CD4-positive, alpha-beta T cell treated with Interleukin-1 beta for 1 hour (primary cell): ENCODE measurements at places on chromosomes 5 and 9.

DNA sequence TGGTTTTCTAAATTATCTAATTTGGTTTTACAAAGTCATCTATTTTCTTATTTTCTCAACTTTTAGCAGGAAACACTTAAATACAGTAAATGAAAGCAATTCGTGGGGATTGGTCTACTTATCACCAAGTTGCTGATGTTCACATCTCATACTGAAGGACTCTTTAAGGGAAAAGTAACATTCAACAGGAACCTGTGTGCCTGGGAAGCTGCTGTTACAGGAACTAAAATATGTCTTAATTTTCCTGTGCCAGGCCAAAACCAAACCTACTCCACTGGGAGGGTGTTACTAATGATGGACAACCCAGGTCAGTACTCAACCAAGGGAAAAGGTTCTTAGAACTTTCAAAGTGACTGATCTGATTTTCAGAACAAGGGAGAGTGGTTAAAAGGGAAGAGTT, 5.3 kb downstream of the ISCA1 start:
- DNase-seq, result no peak

DNA sequence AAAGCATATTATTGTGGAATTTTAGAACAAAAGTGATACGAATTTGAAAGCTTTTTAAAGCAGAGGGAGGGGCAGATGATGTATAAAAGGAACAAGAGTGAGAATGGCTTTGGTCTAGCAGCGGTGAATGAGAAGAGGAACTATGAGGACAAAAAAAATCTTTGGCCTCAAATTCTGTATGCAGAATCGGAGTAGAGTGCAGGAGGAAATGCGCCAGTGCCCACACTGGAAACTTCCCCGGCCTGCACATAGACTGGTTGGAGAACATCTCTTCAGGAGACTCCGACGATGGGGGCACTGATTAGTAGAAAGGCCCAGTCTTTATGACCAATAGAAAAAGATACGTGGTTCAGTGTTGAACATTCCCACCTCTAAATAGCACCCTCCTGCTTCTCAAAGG, 51.3 kb downstream of the SLC46A2 start:
- no peak for DNase-seq

GRCh38 chr5:39730006-39730405, 305.2 kb upstream of the DAB2 start:
- DNase-seq, result no peak

DNA sequence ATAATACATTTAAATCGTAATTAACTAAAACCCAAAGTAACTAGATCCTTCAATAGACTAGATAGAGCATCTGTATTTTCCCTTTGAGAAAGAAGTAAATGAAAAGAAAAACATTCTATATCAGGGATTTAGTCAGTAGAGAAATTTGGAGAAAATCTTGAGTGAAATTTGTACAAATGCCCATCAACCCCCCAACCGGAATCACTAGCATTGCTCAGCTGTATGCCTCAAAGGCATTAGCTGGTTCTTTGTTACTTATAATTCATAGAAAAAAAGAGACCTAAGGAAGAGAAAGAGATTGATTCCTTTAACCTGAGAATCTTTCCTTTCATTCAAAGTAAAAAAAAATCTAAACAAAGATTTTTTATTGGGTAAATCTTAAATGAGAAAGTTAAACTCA, 659 bp downstream of the OMD start:
- no peak for DNase-seq

DNA sequence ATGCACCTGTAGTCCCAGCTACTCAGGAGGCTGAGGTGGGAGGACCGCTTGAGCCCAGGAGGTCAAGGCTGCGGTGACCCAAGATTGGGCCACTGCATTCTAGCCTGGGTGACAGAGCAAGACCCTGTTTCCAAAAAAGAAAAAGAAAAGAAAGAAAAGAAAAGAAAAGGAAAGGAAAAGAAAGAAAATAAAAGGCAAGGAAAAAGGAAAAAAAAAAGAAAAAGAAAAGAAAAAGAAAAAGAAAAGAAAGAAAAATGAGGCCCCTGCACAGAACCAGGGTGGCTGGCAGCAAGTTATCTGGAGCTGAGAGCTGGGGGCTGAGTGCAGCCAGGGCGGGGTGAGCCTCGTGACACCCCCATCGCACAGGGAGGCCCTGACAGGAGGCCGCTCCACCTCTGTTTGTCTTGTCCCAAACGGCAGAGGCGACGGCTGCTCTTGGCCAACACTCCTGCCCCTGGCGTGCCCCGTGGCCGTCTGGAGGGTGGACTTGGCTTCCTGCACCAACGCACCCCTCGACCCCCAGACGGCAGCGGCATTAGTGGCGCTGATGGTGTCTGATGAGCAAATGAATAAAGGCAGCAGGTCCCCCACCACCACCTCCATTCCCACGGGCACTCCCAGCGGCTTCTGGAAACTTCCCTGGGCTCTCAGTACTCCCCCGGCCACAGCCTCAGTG, 16.7 kb downstream of the EXD3 start:
- no peak for DNase-seq

DNA sequence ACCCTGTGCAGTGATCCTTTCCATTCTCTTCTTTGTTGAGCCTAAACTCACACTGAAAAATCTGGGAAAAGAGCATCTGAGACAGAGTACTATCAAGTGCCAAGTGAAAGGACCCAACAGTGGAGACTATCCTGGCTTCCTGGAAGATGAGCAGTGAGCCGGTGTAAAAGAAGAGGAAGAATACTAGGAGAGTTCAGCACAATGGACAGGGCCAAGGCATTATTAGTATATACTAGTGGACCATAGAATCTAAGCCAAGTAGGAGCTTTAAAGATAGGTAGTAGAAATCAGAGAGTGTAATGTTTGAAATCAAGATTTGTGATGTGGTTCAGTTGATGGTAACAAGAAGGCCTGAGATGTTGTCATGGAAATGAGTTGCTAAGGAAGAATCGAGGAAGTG, 140.8 kb downstream of the CAMK4 start:
- DNase-seq, result no peak

DNA sequence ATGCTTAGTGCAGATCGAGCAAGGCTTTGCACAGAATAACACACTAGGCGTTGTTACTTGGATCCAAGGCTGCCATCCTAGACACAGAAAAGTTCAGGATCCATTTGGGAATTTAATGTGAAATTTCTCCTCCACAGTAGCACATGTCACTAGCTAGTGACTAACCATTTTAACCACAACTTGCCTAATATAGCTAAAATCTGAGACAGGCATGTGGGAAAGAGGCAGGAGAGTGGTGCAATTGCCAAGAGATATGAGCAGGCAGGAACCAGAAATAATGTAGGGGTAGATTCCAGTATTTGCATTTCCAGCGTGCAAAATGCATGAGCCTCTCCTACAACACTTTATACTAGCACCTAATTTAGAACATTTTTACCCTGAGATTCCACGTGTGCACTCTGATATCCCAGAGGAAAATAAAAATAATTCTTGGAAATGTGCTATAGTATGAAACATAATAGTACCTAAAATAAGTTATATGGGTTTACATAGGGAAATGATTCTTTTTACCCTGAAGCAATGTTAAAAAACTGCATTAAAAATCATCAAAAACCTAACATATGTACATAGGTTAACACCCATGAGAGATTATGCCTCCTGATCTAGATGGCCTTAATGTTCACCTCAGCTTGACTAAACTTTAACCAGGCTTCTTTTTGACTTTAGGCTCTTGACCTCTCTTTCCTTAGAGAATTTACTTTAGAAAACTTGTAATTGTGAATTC, 1230.6 kb upstream of the NUDT12 start:
- DNase-seq, result no peak
